ENCODE measurements at places on chromosomes 7 and 10. TPM values are rescaled to one million over a fixed set of nuclear protein-coding genes. Genes with fewer than 3 reads are reported as not detected.

DNA sequence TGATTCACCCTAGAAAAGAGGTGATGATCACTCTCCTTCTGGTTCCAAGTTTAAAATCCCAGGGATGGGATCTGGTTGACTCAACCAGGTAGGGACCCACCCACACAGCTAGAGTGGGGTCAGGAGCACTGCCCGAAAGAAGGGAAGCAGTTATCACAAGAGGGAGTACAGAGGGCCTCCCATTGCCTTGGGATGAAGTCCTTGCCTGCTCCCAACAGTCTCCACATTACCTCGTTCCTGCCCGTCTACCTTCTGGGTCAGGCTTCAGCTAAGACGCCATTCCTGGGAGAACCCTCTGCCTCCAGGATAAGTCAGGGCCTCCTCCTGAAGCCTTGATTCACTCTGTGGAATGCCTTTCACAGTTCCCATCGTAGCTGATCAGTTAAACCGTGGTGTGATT, 23.8 kb downstream of the ZMIZ2 start:
- H3K27ac ChIP-seq, result no peak overlapping the region
- peaks cover 32% of the 10 kb centered on the region for H3K4me1 ChIP-seq
- peaks cover 5% of the 10 kb centered on the region for H3K36me3 ChIP-seq
- peaks cover 2% of the 10 kb centered on the region for H3K27me3 ChIP-seq
- DNase-seq, result no peak

DNA sequence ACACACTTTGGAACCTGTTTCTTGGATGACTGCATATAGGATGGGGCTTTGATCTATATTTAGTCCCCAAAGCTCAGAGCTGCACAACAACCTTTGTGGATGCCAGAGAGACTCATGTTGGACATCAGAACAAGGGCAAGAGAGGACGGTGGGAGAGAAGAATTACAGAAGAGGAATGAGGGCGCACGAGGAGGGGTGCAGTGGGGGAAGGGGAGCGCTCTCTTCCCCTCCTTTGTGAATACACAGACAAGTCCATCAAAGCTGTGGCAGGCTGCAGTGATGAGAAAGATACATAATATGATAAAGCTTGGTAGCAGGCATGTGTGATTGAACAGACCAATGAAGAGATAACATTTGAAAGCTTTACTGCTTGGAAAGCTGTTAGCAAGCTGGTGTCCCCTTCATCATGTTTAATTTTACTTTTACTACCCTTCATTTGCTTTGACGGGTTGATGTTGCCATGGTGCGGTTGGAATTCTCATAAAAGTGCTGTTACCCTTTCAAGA, 857.8 kb downstream of the KCNMA1 start:
- H3K36me3 ChIP-seq, result no peaks in the 10 kb centered on the region
- H3K27ac ChIP-seq, result no peak overlapping the region

- no peak overlapping the region for H3K27ac ChIP-seq
- no peak overlapping the region for H3K4me3 ChIP-seq
- no peaks in the 10 kb centered on the region for H3K27me3 ChIP-seq
- H3K4me1 ChIP-seq, result peaks cover 25% of the 10 kb centered on the region
- no peaks in the 10 kb centered on the region for H3K36me3 ChIP-seq
- DNase-seq, result no peak
Observed at GRCh38 chr7:27940341-27940740, 200.4 kb downstream of the TAX1BP1 start.

DNA sequence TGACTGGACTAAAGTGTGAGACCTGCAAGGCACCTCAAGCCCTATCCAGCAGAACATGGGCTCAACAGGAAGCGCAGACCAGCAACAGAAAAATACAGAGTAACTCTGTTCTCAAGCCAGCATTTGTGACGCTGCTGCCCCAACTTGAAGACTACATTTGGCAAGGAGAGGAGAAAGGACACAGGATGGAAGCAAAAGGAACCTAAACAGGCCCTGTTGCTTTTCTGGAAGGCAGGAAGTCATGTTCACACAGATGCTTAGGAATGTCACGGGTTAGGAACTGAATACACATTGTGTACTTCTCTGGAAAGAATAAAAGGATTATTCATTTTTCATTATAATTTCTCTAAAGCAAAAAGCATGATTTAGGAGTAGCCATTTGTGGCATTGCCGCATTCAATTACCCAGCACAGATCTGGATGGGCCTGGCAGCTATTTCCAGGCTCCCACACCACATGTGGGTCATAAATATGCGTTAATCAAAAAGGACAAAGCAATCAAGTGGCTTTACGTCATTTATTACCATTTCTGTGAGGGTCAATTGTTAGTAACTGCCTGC, 19.8 kb upstream of the TOMM7 start:
- peak overlapping the region; percentile 86 for H3K27ac ChIP-seq
- no peaks in the 10 kb centered on the region for H3K27me3 ChIP-seq
- H3K36me3 ChIP-seq, result no peaks in the 10 kb centered on the region
- peaks cover 14% of the 10 kb centered on the region for H3K4me1 ChIP-seq
- peak; percentile 63 for DNase-seq
- H3K4me3 ChIP-seq, result no peak overlapping the region

- H3K27ac ChIP-seq, result no peak overlapping the region
- no peaks in the 10 kb centered on the region for H3K27me3 ChIP-seq
- no peak for DNase-seq
- H3K36me3 ChIP-seq, result no peaks in the 10 kb centered on the region
- peaks cover 41% of the 10 kb centered on the region for H3K4me1 ChIP-seq
Observed at GRCh38 chr10:33114451-33114952, 156.5 kb upstream of the ITGB1 start.

DNA sequence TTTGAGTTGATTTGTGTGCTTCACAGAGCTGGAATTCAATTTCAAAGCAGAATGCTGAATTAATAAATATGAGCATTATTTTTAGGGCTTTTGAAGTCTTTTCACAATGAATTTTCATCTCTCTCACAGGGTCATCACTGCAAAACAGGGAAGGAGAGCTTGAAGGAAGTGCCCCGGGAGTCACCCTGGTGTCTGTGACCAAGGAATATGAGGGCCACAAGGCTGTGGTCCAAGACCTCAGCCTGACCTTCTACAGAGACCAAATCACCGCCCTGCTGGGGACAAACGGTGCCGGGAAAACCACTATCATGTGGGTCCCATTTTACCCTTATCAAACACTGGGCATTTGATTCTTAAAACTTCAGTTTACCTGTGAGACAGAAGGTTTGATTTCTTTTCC, 217.7 kb downstream of the ABCA13 start:
- no peaks in the 10 kb centered on the region for H3K27me3 ChIP-seq
- H3K36me3 ChIP-seq, result no peaks in the 10 kb centered on the region
- no peaks in the 10 kb centered on the region for H3K4me1 ChIP-seq
- DNase-seq, result no peak
- no peak overlapping the region for H3K27ac ChIP-seq

GRCh38 chr7:22884911-22885788, 62.5 kb upstream of the TOMM7 start:
- no peak overlapping the region for H3K4me3 ChIP-seq
- H3K27me3 ChIP-seq, result no peaks in the 10 kb centered on the region

Gene GHRHR
- total RNA-seq, result 1.3 TPM

Gene AS3MT
- total RNA-seq, result 11.9 TPM

Gene CD36
- 300 TPM for total RNA-seq
